Heart left ventricle (tissue), 16 donors: ENCODE measurements at places on chromosomes 6 and 20. TPM values are rescaled to one million over a fixed set of nuclear protein-coding genes. Genes with fewer than 3 reads are reported as not detected.

The THBS2 gene
- total RNA-seq: 15.9 TPM

The ESR1 gene
- 0.38 TPM for total RNA-seq

The NELFE gene
- 44.8 TPM for total RNA-seq

The EXOC2 gene
- 16.6 TPM for total RNA-seq

The PKHD1 gene
- not detected for total RNA-seq

The BEND6 gene
- total RNA-seq: 0.25 TPM

The GHRH gene
- not detected for total RNA-seq

The SIRPB1 gene
- 14.0 TPM for total RNA-seq

DNA sequence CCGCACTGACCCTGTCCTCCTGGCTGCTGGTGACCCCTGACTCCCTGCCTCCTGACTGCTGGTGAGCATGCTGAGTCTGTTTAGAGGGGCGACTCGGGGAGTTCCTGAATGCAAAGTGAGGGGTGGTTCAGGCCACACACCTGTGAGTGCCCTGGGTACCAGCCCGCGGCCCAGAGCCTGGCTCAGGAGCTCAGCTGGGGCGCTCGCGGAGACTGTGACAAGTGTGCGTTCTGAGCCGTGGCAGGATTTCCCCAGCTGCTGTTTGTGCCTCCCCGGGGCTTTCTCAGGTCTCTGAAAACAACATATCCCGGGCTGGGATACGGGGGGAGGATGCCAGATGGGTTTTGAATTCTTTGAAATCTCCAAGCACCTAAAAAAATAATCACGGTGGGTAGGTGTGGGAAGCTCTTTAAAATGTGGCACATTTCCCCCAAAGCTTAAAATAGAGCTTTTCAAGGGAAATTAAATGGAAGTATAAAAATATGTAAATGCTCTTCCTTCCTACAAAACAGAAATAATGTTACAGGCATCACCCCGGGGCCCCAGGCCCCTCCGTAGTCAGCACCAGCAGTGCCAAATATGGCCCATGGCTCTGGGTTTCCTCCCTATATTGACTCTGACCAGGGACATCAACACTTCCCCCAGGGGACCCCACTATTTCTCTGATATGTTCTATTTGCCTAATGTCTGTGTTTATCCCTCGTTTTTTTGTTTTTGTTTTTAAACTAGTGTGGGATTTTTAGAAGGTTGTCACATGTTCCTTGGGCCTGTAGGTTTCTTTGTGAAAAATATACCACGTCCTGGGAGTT, 49.9 kb upstream of the TAGAP start:
- no peak overlapping the region for H3K4me3 ChIP-seq
- DNase-seq: no peak
- no peak overlapping the region for H3K27ac ChIP-seq

- no peak for DNase-seq
- no peaks in the 10 kb centered on the region for H3K27me3 ChIP-seq
- no peaks in the 10 kb centered on the region for H3K36me3 ChIP-seq
- peaks cover 31% of the 10 kb centered on the region for H3K4me1 ChIP-seq
Measured at GRCh38 chr6:144344646-144345045, 59.5 kb downstream of the UTRN start.

- H3K36me3 ChIP-seq: no peaks in the 10 kb centered on the region
- H3K4me3 ChIP-seq: no peak overlapping the region
- peaks cover 6% of the 10 kb centered on the region for H3K27me3 ChIP-seq
- H3K27ac ChIP-seq: no peak overlapping the region
- no peak for DNase-seq
Measured at GRCh38 chr6:38773338-38773737, 58.2 kb downstream of the DNAH8 start.

GRCh38 chr6:107542192-107542668, 52.3 kb downstream of the SOBP start:
- DNase-seq: no peak
- H3K4me1 ChIP-seq: peaks cover 12% of the 10 kb centered on the region
- H3K27ac ChIP-seq: peak overlapping the region; percentile 63

GRCh38 chr6:35230950-35231349, 17.2 kb downstream of the SCUBE3 start:
- peak; percentile 78 for DNase-seq
- H3K27ac ChIP-seq: peak overlapping the region; percentile 65
- H3K4me1 ChIP-seq: peaks cover 22% of the 10 kb centered on the region
- H3K36me3 ChIP-seq: no peaks in the 10 kb centered on the region
- no peak overlapping the region for H3K4me3 ChIP-seq

DNA sequence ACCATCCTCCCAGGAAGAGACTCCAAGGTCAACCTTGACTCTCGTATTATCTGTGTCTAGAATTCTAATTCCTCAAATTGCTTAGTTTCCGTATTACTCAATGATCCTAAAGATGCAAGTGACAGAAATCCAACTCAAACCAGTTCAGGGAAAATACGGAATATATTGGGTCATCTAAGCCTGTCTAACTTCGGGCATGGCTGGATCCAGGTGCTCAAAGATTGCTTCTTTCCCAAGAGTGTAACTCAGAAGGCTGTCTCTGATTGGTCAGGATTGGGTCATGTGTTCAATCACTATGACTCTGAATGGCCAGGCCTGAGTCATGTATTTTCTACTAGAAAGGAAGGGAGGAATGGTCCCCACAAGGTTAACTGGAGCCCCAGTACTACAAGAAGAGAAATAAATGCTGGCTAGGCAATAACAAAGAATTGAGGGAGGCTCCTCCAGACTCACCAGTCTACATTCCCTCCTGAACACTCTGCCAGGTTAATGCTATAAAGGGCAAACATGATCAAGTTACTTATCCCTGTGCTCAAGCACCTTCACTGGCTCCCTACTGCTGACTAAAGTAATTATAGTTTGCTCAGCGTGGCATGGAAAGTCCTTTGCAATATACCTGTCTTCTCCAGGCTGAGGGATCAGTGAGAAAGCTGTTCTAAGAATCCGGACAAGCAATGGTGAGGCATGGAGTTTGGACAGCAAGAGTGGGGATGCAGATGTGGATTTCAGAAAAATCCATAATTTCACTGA, 15.4 kb upstream of the PREX1 start:
- H3K4me3 ChIP-seq: no peak overlapping the region
- no peak for DNase-seq
- no peaks in the 10 kb centered on the region for H3K36me3 ChIP-seq
- no peaks in the 10 kb centered on the region for H3K27me3 ChIP-seq

- no peaks in the 10 kb centered on the region for H3K36me3 ChIP-seq
- DNase-seq: no peak
- H3K4me1 ChIP-seq: peaks cover 29% of the 10 kb centered on the region
- no peaks in the 10 kb centered on the region for H3K27me3 ChIP-seq
Measured at GRCh38 chr6:7153789-7154188, 46.0 kb downstream of the RREB1 start.

DNA sequence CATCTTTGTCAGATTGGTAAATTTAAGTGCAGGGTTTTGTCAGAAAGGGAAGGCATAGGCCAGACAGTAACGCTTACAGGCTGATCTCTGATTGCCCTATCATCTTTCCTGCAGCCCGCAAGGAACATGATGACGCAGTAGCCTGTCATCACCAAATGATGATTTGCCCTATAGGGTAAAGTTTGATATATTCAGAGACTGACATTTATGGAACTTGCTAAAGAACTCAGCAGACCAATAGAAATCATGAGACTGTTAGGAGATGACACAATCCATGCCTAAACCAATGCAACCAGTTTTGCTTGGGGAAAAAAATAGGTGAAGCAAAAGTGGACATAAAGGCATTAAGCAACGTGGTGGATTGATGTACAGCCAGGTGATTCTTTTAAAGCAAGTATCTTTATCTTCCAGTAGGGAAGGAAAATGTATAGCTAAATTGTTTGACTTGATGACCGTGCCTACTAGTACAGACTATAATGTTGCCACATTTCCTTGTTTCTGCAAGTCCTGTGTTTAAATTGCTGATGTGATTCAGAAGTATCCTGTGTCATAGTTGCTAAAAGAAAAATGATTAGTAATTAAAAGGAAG, 2.4 kb downstream of the NUS1 start:
- H3K27ac ChIP-seq: no peak overlapping the region
- no peak for DNase-seq
- no peaks in the 10 kb centered on the region for H3K27me3 ChIP-seq
- no peaks in the 10 kb centered on the region for H3K36me3 ChIP-seq
- no peak overlapping the region for H3K4me3 ChIP-seq

DNA sequence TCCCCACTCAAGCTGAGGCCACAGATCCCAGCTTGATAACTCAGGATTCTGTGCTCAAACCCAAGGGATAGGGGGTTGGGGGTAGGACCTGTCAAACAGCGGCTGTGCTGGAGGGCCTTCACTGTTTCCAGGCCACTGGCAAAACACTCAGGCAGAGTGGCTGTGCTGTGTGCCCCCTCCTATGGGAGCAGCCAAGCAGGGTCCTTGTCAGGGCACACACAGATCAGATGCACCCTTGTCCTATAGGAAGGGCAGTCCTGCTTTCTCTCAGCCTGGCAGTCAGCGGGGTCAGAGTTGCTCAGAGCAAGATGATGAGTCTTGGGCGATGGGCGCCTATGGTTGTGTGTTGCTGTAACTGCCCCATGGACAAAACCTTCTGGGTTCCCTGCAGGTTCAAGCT, 554.8 kb downstream of the TBC1D32 start:
- H3K27ac ChIP-seq: no peak overlapping the region
- no peaks in the 10 kb centered on the region for H3K36me3 ChIP-seq
- no peak for DNase-seq
- no peaks in the 10 kb centered on the region for H3K4me1 ChIP-seq
- H3K27me3 ChIP-seq: no peaks in the 10 kb centered on the region

GRCh38 chr6:90849686-90850085, 262.8 kb upstream of the MAP3K7 start:
- no peak for DNase-seq
- no peaks in the 10 kb centered on the region for H3K36me3 ChIP-seq
- no peaks in the 10 kb centered on the region for H3K4me1 ChIP-seq
- H3K27ac ChIP-seq: no peak overlapping the region
- no peak overlapping the region for H3K4me3 ChIP-seq
